MCF 10A (cell line): ENCODE measurements at places on chromosomes 2 and 18. TPM values are rescaled to one million over a fixed set of nuclear protein-coding genes. Genes with fewer than 3 reads are reported as not detected.

Gene SH3RF3
- total RNA-seq = 21.0 and 21.7 TPM in 2 replicates

Gene DUSP19
- total RNA-seq = 0.84 and 1.0 TPM in 2 replicates

Gene C2orf81
- 4.3 and 5.6 TPM in 2 replicates for total RNA-seq

Gene TSPYL6
- total RNA-seq = not detected in 2 replicates

- no peak for DNase-seq
Measured at GRCh38 chr2:36367486-36367885, 11.9 kb downstream of the CRIM1 start.

- DNase-seq = no peak
Measured at GRCh38 chr2:36392571-36393255, 37.1 kb downstream of the CRIM1 start.
